ENCODE measurements at places on chromosomes 5 and 9.

DNA sequence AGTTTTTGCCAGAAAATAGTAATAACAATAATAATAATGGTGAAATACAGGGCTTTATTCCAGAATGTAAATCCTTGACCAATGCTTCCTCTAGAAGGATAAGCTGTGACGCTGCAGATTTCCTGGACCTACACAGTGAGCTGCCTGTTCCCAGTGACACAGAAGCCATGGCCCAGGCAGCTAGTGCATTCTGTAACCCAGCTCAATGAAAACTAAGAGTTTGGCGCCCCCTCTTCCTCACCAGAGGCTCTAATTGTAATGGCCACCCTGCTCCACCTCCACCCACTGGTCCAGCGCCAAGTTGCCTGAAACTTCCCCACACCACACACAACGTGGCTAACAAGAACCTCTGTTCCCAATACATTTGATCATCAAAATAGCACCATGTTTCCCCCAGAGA is 248.1 kb downstream of the CETN3 start:
- DNase-seq: peak; percentile 70

DNA sequence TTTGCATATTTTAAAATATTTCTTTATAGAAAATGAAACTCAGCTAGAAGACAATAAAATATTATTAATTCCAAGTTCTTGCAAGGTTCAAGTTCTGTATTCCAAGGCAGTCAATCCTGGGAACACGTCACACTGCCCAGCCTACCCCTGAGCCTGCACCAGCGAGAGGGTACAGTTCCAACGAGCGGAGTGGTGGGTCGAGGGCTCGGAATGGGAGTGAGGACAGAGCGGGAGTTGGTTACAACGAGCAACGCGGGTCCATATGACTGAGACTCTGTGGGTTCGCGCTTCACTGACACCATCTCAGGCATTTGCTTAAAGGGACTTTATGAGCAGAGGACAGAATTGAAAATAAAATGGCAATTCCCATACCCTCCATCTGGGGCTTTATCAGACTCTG is 40.0 kb upstream of the SPTLC1 start:
- no peak for DNase-seq

GRCh38 chr9:71446473-71447411 is 321.6 kb downstream of the CEMIP2 start:
- peak; percentile 87 for DNase-seq

DNA sequence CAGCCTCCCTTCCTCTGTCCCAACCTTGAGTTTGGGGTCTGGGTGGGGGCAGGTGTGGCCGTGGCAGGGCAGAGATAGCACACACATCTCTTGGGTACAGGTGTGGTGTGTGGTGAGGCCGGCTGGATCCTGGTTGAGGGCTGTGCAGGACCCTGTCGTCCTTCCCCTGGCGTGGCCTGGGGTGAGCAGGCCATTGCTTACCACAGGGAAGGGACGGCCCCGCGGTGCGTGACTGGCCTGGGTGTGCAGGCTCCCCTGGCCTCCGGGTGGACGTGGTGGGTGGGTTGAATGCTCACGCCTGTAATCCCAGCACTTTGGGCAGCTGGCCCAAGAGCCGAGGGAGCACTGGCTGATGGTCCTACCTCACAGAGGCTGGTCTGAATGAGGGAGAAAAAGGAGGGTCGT is 1.2 kb downstream of the ARRDC1 start:
- no peak for DNase-seq

DNA sequence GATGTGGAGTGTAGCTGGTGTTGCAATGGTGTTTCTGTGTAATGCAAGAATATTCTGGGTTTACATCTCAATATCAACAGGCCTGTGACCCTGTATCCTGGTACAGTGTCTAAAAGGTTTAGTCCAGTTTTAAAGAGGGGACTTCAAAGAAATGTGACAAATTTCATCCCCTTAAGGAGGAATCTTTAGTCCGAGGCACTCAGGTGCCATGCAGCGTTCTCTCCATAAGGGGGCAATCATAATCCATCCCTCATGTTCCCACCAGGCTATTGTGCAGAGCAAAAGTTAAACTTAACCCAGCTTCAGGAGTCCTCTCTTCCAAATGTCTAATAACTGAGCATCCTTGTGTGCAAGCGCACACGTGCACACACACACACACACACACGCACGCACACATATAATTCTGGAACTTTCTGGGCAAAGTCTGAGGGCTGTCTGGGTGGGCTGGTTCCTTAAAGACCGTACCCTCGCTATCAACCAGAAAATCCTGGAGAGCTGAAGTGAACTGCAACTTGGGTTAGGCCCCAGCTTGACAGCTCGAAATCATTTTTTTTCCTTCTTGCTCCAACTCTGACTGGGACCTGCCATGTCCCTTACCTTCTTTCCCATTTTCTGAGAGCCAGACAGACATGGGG is 46.0 kb downstream of the CRB2 start:
- peak; percentile 78 for DNase-seq

DNA sequence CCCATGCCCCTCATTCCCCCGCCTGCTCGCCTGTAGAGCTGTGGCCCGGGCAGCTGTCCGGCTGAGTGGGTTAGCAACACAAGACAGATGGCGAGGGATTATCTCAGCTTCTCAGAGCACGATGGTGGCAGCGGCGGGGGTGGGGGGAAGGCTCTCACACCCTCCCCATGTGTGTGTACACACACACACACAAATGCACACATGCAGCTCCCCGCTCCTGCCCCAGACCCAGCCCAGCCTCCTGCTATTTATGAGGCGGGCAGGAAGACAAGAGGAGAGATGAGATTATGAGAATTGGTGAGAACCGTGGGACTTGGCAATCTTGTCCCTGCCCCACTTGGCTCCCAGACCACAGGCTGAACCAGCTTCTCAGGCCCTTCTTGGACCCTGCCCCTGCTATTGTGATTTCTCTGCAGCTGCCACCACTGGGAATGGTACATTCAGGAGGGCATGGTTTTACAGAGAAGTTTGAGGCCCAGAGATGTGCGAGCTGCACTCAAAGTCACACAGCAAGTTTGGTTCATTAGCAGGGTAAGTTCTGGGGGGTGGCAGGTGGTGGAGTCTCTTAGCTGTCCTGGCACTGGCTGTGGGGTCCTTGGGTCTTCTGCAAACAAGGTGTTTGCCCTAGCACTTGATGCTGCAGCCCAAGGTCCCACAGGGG is 51.0 kb upstream of the PSD2 start:
- DNase-seq: no peak

GRCh38 chr9:68739621-68740174 is 34.7 kb downstream of the PIP5K1B start:
- DNase-seq: peak; percentile 69

DNA sequence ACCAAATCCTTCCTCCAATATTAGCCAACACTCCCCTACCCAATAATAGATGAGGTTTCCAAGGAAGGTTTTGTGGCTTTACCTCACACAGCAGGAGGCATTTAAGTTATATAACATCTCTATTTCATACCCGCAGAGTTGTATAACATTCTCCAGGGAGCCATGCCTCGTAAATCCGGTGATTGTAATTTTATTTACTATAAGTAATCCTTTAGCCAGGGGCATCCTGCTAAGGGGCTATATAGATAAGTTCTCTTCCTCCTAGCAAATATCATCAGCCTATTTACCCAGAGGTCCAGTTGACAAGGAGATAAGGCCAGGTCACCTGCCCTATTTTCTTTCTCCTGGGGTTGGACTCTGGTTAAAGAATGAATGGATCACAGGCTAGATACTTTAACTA is 2051.0 kb downstream of the EFNA5 start:
- no peak for DNase-seq

GRCh38 chr5:109986726-109987125 is 297.0 kb downstream of the MAN2A1 start:
- DNase-seq: no peak

DNA sequence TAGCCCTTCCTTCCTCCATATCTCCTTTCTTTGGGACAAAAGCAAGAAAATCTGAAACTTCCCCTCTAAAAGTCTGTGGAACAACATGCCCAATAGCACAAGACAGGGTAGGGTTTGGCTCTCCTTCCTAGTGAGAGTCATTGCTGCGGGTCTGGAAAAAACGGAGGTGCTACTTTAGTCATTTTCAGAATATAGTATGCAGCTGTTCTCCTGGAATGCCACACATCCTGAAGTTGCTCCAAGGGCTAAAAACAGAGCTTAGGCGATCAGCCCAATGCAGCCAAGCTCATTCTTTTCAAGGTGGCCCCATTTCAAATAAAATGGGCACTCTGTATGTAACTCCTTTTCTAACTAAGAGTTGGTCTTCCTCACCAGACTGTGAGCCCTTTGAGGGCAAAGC is 39.5 kb upstream of the MYOT start:
- DNase-seq: no peak

- no peak for DNase-seq
Observed at GRCh38 chr9:25374281-25374680, 304.0 kb downstream of the TUSC1 start.

DNA sequence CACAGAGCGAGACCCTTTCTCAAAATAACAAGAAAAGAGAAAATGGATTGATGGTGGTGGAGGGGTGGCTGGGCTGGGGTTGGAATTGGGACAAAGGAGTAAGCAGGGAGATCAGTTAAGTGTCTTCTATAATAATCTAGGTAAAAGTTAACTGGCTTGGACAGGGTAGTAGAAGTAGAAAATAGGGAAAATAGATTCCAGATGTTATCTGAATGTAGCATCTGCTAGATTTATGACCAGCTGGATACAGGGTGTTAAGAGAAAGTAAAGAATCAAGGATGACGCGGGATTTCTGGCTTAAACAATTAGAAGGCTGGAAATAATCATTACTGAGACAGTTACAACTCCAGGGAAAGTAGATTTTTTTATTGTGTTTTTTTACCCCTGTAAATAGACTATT is 13.0 kb downstream of the PPP6C start:
- no peak for DNase-seq

GRCh38 chr9:110650991-110651411 is 17.6 kb upstream of the MUSK start:
- no peak for DNase-seq

DNA sequence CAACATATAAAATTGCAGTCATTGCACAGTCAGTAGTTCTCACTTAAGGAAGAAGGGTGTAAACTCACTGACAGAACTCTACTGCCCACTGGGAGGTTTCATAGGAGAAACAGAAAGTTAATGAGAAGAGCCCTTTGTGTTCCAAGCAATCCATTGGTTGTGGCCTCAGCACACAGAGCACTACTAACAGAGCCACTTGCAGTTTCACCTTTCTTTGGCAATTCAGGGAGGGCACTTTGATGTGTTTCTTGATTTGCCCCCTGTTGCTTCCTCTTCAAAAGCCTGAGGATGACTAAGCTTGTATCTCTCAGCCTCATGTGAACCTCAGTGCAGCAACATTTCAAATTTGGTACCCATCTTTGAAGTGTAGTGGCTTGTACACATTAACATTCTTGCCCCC is 409.4 kb downstream of the DMRTA1 start:
- DNase-seq: no peak

DNA sequence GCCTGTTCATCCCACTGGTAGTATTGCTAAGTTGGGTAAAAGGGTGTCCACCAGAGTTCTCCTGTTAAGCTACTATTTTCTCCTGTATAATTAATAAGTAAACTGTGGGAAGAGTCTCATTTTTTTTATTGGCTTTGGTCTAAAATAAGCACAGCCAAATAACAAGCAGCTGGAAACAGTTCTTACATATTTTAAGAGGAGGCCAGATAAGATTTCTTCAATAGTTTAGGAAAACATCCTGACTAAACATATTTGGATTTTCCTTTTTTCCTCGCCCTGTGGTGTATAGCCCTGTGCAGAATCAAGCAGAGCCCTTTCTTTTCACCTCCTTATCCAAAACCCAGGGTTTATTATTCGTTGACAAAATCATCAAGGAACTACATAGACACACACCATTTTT is 122.2 kb upstream of the ZNF608 start:
- no peak for DNase-seq

GRCh38 chr5:135567661-135568060 is 11.1 kb downstream of the CXCL14 start:
- DNase-seq: no peak

DNA sequence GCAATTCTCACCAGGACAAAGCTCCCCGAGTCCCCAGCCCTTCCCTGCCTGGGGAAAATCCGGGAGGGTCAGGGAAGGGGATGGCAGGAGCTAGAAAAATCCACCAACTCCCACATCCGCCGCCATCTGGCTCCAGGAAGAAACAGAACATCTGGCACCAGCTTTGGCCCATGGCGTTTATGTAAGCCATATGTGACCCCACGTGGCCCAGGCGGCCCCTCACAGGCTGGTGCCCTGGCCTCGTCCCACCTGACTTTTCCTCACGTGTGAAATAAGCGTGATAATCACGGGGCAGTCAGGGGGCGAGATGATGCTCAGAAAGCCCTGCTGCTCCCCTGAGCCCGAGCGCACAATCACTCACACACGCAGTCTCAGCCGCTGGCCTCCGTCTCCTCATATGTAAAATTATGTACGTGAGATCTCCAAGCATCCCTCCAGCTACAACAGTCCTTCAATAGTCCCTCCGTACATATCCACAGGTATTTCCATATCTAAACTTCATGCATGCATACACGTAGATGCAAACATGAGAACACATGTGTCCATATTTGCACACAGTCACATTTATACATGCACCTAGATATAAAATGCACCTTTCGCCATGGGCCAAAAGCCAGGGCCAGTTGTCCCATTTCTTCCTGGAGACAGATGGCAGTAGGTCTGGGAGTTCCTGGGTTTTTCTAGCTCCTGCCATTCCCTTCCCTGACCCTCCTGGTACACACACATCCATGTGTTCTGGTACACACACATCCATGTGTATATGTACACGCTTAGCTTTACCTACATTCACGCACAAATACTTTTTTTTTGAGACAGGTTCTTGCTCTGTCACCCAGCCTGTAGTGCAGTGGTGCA is 28.9 kb downstream of the PLPP7 start:
- no peak for DNase-seq

DNA sequence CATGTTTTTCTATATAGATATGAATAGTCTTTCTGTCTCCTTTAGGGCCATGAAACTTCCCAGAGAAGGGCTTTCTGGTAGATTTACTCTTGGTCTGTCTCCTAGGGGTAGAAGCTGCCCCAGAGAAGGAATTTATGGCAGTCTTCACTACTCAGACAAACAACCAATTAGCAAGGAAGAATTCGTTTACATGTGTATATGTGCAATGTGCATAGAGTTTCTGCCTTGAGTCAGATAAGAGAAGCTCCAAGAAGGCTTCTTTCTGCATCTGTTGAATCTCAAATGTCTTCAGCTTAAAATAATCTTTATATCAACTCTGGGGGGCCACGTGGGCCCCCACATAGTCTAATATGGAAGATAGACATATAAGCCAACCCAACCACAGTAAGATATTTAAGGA is 7.6 kb upstream of the CLINT1 start:
- DNase-seq: no peak

DNA sequence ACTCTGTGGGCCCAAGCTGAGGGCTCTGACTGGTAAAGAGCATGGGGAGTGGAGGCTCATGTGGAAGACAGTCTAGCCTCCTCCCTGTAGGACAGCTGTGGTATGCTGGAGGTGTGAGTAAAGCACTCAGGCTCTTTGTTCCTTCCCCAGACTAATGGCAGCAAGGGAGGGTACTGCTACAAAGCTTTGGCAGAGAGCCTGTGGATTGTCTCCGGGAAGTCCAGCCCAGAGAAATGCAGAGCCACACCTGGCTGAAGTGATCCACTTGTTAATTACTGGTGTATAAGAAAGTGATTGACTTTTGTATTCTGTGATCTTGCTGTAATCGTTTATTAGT is 161.7 kb downstream of the OXCT1 start:
- DNase-seq: no peak

GRCh38 chr9:17928228-17928627 is 349.4 kb downstream of the SH3GL2 start:
- DNase-seq: no peak

GRCh38 chr5:31678180-31678579 is 39.2 kb downstream of the PDZD2 start:
- no peak for DNase-seq
